IMR-90 (cell line): ENCODE measurements at places on chromosomes 7 and 10. TPM values are rescaled to one million over a fixed set of nuclear protein-coding genes. Genes with fewer than 3 reads are reported as not detected.
A peak's percentile ranks its signal among the peaks of the same experiment; 100 is the strongest.

LIPM gene
- not detected in 2 replicates for total RNA-seq

PAX2 gene
- total RNA-seq: not detected in 2 replicates

ZNF804B gene
- total RNA-seq: not detected in 2 replicates

CCDC3 gene
- total RNA-seq: under 0.01 and 0.36 TPM in 2 replicates

BLNK gene
- total RNA-seq: not detected in 2 replicates

GRCh38 chr10:80000541-80000940 is 51.6 kb upstream of the SFTPD start:
- H3K36me3 ChIP-seq: no peaks in the 10 kb centered on the region
- no peak for DNase-seq
- no peak overlapping the region for H3K27ac ChIP-seq
- H3K4me3 ChIP-seq: no peak overlapping the region
- H3K27me3 ChIP-seq: peaks cover 1% of the 10 kb centered on the region

DNA sequence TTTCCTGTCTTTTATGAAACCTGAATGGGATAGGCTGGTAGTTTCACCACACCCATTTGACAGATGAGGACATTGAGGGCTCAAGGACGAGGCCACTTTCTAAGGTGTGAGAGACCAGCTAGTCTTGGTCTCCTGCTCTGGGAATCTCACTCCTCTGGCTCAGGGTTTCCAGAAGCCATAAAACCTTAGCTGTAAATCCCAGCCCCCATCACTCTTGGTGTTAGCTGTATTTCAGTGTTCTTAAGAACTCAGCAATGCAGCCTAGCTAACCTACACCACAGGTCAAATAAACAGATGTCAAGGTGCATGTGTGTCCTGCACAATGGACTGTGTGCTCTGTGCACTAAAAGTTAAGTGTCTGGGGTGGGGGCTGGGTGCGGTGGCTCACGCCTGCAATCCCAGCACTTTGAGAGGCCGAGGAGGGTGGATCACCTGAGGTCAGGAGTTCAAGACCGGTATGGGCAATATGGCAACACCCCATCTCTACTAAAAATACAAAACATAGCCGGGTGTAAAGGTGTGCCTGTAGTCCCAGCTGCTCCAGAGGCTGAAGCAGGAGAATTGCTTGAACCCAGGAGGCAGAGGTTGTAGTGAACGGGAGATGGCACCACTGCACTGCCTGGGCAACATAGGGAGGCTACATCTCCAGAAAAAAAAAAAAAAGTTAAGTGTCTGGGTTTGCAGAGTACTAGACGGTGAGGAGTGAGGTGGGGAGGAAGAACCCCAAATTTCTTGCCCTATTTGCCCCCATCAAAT is 567 bp upstream of the EPO start:
- H3K4me3 ChIP-seq: no peak overlapping the region
- H3K27ac ChIP-seq: no peak overlapping the region
- no peaks in the 10 kb centered on the region for H3K4me1 ChIP-seq
- no peaks in the 10 kb centered on the region for H3K36me3 ChIP-seq
- H3K27me3 ChIP-seq: peaks cover 56% of the 10 kb centered on the region

GRCh38 chr7:129827467-129827990 is 125.2 kb downstream of the UBE2H start:
- H3K27me3 ChIP-seq: no peaks in the 10 kb centered on the region
- no peak overlapping the region for H3K27ac ChIP-seq
- peaks cover 21% of the 10 kb centered on the region for H3K4me1 ChIP-seq

- H3K36me3 ChIP-seq: peaks cover 46% of the 10 kb centered on the region
- H3K4me1 ChIP-seq: peaks cover 13% of the 10 kb centered on the region
- H3K27me3 ChIP-seq: no peaks in the 10 kb centered on the region
- no peak overlapping the region for H3K4me3 ChIP-seq
- peak; percentile 37 for DNase-seq
These were observed 53.5 kb upstream of the AGBL3 start for GRCh38 chr7:134932707-134933370.

GRCh38 chr10:129244298-129244697 is 222.7 kb upstream of the MGMT start:
- H3K4me3 ChIP-seq: no peak overlapping the region

DNA sequence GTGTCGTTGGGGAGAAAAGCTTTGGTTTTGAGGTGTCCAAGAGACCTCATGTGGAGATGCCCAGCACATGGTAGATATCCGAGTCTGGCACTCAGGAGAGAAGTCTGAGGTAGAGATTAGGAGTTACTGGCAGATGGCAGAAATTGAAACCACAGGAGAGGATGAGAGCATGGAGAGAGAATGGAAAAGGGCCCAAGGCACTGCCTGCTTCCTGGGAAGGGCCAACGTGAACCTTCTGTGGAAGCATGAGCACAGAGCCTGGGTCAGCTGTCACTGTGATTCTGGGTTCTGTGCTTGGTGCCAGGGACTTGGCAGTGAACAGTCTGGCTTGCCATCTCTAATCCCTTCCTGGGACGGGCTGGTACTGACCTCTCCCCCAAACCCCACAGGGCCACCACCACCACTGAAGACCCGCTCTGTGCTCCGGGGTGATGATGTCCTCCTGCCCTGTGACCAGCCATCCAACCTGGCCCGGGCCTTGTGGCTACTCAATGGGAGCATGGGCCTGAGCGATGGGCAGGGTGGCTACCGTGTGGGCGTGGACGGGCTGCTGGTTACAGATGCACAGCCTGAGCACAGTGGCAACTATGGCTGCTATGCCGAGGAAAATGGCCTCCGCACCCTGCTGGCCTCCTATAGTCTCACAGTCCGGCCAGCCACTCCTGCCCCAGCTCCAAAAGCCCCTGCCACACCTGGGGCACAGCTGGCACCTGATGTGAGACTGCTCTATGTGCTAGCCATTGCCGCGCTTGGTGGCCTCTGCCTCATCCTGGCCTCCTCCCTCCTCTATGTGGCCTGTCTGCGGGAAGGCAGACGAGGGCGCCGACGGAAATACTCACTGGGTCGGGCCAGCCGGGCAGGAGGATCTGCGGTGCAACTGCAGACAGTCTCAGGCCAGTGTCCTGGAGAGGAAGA is 4.1 kb downstream of the MRPL43 start:
- H3K4me3 ChIP-seq: no peak overlapping the region
- no peak overlapping the region for H3K27ac ChIP-seq
- no peak for DNase-seq
- H3K36me3 ChIP-seq: peaks cover 35% of the 10 kb centered on the region

DNA sequence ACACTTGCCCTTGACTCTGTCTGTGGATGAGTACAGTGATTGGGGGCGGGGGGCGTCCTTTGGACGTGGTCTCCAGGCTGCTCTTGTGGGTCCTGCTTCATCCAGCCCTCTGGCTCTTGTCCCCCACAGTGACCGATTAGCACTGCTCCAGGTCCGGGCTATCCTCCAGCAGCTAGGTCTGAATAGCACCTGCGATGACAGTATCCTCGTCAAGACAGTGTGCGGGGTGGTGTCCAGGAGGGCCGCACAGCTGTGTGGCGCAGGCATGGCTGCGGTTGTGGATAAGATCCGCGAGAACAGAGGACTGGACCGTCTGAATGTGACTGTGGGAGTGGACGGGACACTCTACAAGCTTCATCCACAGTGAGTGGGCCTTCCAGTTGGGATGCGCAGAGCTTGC is 18.3 kb downstream of the TACR2 start:
- no peak for DNase-seq
- H3K4me1 ChIP-seq: peaks cover 13% of the 10 kb centered on the region; the same call in 1 of the 2 replicates
- H3K36me3 ChIP-seq: peaks cover 27% of the 10 kb centered on the region
- H3K27ac ChIP-seq: peak overlapping the region; percentile 88; the same call in 1 of the 2 replicates

- DNase-seq: no peak
- H3K4me3 ChIP-seq: no peak overlapping the region
- H3K4me1 ChIP-seq: no peaks in the 10 kb centered on the region
- no peaks in the 10 kb centered on the region for H3K36me3 ChIP-seq
- no peaks in the 10 kb centered on the region for H3K27me3 ChIP-seq
These were observed 291.1 kb upstream of the IMMP2L start for GRCh38 chr7:111853201-111853990.

DNA sequence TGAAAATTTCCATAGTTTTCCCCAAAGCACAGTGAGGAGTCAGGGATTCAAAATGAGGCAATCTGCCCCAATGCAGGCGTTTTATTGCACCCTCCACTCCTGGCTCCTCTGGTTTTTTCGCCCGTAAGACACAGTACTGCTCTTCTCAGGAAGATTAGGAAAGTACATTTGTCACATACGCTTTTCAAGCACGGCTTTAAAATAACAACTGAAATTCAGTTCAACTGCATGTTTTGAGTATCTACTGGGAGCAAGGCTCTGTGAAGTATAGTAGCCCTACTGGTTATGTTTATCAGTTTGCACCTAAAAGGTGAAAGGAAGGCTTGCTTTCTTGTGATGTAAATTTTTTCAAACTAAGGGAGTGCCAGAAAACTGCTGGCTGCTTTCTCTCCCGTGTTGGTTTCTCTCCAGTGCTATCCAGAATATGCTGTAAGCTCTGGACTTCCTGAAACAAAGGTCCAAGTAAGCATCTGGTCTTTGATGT is 1.9 kb upstream of the SGMS1 start:
- H3K4me1 ChIP-seq: no peaks in the 10 kb centered on the region
- no peak for DNase-seq
- no peaks in the 10 kb centered on the region for H3K27me3 ChIP-seq
- peak overlapping the region; percentile 97 for H3K27ac ChIP-seq

DNA sequence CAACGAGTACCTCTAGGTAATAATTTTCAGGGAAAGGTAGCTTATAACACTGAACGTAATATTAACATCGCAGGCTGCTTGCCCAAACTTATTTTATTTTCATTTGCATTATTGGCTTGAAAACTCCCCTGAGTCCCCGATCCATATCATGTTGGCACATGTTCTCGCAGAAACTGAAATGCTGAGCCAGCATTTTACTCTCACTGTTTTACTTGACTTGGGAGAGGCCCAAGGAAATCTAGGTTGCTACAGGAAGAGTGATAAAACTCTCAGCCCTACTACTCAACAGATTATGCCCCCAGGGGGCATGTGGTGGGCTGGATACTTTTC is 183.5 kb upstream of the HABP2 start:
- H3K4me3 ChIP-seq: no peak overlapping the region
- no peaks in the 10 kb centered on the region for H3K4me1 ChIP-seq
- peaks cover 4% of the 10 kb centered on the region; the same call in 1 of the 2 replicates for H3K27me3 ChIP-seq
- H3K36me3 ChIP-seq: no peaks in the 10 kb centered on the region
- no peak overlapping the region for H3K27ac ChIP-seq

GRCh38 chr10:75283078-75283670 is 47.4 kb upstream of the COMTD1 start:
- H3K36me3 ChIP-seq: no peaks in the 10 kb centered on the region
- H3K27ac ChIP-seq: peak overlapping the region; percentile 40; the same call in 1 of the 2 replicates
- H3K27me3 ChIP-seq: peaks cover 8% of the 10 kb centered on the region
- no peak for DNase-seq

DNA sequence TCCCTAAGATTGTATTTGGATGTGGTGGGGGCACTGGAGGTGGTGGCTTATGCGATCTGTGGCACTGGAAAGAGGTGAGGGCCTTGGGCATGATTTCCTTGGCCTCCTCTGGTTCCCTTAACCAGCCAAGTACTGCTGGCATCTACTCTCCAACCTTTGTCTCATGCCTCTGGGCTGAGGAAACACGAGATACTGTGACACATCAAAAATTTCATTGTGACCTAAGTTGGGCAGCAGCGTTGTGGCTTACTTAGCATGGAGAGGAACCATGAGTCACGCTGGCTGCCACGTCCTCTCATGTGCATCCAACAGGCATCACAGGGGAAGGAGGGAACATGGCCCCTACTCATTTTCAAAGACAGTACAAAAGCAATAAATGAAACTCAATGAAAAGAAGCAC is 29.7 kb upstream of the GSDME start:
- H3K4me1 ChIP-seq: peaks cover 6% of the 10 kb centered on the region; the same call in 1 of the 2 replicates
- peak overlapping the region; percentile 50 for H3K27ac ChIP-seq
- DNase-seq: peak; percentile 99
- H3K27me3 ChIP-seq: no peaks in the 10 kb centered on the region
- H3K4me3 ChIP-seq: no peak overlapping the region

DNA sequence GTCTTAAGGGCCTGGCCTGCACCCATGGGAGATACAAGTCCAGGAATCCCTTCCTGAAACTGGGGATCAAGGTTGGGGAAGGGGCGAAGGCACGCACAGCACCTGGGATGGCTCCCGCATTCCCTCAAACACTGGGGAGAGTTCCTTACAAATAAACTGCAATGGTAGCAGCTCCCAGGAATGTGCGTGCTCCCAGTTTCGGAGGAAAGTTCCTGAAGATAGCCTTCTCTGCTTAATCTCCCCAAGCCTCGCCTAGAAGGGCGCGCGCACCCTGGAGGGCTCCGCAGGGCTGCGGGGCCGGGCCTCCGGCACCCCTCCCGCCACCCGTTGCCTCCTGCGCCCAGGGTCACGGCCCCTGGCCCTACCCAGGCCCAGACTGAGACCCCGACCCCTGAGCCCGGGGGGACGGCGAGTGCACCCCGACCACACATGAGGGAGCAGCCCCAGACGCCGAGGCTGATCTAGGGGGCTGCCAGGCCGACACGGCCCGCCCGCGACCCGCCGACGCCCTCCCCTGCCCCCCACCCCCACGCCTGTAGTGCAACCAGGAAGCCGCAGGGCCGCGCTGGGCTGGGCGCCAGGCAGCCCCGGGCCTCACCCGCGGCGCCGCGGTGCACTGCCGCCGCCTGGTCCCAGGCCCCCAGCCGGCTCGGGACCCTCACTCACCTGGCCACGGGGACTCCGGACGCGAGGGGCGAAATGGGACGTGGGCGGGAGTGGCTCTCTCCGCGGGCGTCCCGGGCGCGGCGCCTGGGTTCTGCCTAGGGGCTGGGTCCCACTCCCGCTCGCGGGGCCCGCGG is 460 bp downstream of the ANXA11 start:
- H3K27me3 ChIP-seq: no peaks in the 10 kb centered on the region
- H3K36me3 ChIP-seq: peaks cover 5% of the 10 kb centered on the region; the same call in 1 of the 2 replicates
- peak; percentile 30 for DNase-seq
- H3K27ac ChIP-seq: peak overlapping the region; percentile 98
- peaks cover 20% of the 10 kb centered on the region for H3K4me1 ChIP-seq

DNA sequence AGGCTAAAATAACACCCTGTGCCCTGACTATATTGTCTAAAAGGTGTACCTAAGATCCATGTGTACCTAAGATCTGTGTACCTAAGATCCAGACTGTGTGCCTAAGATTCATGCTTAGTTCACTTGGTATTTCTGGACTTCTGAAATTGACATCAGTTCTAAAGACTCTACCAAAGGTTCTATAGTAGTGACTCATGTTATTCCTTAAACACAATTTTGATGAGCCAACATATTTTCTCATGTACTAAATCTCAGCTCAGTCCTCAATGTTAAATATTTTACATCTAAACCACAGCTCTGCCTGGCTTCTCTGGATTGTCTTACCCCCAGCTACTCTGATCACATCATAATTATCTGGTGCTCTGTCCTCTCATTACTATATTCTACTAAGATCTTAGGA is 802.3 kb upstream of the SORCS1 start:
- no peak overlapping the region for H3K27ac ChIP-seq
- no peaks in the 10 kb centered on the region for H3K4me1 ChIP-seq
- H3K27me3 ChIP-seq: no peaks in the 10 kb centered on the region
- H3K36me3 ChIP-seq: no peaks in the 10 kb centered on the region

GRCh38 chr10:125283191-125283835 is 123.0 kb upstream of the CTBP2 start:
- H3K36me3 ChIP-seq: no peaks in the 10 kb centered on the region
- no peaks in the 10 kb centered on the region for H3K4me1 ChIP-seq
- no peak overlapping the region for H3K4me3 ChIP-seq
- peaks cover 16% of the 10 kb centered on the region for H3K27me3 ChIP-seq

GRCh38 chr7:2072042-2072441 is 160.7 kb downstream of the MAD1L1 start:
- H3K36me3 ChIP-seq: peaks cover 18% of the 10 kb centered on the region
- no peaks in the 10 kb centered on the region for H3K27me3 ChIP-seq
- no peak overlapping the region for H3K27ac ChIP-seq
- no peak overlapping the region for H3K4me3 ChIP-seq
- no peak for DNase-seq
